ENCODE measurements at places on chromosomes 3 and 15. TPM values are rescaled to one million over a fixed set of nuclear protein-coding genes. Genes with fewer than 3 reads are reported as not detected.

GRCh38 chr3:72924055-72924454 is 36.2 kb downstream of the GXYLT2 start:
- DNase-seq, result no peak

- DNase-seq, result no peak
Measured at GRCh38 chr3:12662593-12663400, 1.1 kb downstream of the RAF1 start.

DNA sequence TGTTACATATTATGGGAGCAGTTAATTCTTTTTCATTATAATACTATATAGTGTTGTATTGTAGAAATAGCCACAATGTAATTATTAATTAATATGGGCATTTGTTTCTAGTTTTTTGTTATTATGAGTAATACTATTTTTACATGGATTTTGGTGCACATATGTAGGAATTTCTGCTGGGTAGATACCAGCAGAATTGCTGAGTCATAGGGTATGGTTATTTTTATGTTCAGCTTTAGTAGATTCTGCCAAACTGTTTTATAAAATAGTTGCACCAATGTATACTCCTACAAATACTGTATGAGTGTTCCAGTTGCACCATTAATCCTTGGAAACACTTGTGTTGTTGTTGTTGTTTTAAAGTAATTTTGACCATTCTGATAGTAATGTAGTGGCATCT is 91.5 kb downstream of the SH3GL3 start:
- DNase-seq, result no peak

DNA sequence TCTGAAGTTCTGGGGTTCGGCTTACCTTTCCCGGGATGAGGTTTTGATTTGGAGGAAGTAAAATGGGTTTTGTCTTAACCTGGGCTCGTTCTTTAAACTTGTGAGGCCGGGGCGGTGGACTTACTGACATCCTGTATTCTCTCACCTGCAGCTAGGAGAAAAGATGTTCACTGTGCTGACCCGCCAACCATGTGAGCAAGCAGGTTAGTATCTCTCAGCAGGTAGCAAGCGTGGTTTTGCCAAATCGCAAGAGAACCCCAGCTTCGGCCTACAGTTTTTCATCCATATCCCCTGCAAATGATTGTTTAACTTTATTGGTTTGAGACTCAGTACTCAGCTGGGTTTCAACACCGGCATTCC is 891 bp downstream of the ENTPD3 start:
- no peak for DNase-seq

GRCh38 chr15:41544650-41545015 is 576 bp upstream of the RPAP1 start:
- no peak for DNase-seq

- DNase-seq, result no peak
Measured at GRCh38 chr3:139238281-139239030, 105.4 kb upstream of the MRPS22 start.

DNA sequence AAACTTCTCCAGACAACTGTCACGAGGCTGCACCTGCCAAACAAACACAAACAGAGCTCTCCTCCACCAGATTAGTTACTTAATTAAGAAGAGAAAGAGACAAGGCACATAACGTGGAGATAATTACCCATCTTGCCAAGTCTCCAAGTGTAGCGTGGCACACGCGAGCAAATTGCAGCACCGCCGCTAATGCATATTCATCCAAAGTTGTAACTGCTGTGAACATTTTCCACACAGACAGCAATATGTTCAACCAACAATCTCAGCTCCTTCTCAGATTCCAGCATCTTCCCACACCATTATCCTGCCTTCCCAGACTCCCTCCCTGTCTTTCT is 309.6 kb upstream of the TLE3 start:
- no peak for DNase-seq

- no peak for DNase-seq
Measured at GRCh38 chr15:69080295-69081248, 66.1 kb downstream of the NOX5 start.

GRCh38 chr15:83612898-83613635 is 40.9 kb upstream of the ADAMTSL3 start:
- DNase-seq, result no peak

DNA sequence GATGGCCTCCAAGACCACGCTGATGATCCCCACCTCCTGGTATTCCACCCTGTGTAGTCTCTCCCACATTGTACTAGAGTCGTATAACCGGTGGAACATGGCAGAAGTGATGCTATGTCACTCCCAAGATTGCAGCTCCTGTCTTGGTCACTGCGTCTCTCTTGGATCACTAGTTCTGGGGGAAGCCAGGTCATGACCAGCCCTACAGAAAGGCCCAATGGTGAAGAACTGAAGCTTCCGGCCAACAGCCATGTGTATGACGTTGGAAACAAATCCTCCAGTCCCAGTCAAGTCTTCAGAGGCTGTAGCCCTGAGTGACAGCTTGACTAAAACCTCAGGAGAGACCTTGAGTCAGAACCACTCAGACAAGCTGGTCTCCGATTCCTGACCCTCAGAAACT is 61.9 kb upstream of the FNDC3B start:
- no peak for DNase-seq

DNA sequence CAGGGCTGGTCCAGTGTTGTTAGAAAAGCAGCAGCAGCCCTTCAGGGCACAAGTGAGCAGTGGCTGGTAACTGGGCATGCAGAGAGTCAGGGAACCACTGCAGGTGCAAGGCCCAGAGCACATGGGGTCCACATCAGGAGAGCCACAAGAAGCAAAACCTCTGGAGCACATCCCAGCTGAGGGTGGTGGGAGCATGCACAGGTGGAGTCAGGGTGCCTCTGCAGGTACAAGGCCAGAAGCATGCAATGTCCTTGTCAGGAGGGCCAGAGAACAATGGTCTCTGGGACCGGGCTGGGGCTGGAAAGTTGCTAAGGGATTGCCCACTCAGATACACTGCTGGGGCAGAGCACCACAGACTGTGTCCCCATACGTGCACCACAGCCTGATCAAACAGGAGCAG is 226.1 kb upstream of the UBE2E2 start:
- no peak for DNase-seq

GRCh38 chr3:177463863-177464262 is 266.6 kb upstream of the TBL1XR1 start:
- no peak for DNase-seq

DNA sequence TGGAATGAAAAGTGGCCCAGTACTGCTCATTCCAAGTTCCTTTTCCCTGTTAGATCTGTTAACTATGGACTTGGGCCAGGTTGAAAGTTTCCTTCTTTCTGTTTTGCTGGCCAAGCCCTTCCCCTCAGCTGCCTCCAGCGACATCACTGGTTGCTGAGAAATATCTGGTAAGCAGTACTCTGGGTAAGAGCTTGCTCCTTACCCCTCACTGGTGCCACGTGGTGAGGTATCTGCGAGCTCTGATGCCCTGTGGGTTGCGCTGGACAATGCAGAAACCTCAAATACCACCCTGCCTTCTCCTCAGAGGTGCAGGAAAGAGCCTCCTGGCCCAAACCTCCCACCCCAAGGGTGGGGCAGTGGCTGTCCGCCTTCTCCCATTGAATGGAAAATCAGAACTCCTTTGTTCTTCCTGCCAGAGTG is 42.9 kb upstream of the APH1B start:
- no peak for DNase-seq

- no peak for DNase-seq
Measured at GRCh38 chr3:138374573-138375134, 26.3 kb downstream of the MRAS start.

DNA sequence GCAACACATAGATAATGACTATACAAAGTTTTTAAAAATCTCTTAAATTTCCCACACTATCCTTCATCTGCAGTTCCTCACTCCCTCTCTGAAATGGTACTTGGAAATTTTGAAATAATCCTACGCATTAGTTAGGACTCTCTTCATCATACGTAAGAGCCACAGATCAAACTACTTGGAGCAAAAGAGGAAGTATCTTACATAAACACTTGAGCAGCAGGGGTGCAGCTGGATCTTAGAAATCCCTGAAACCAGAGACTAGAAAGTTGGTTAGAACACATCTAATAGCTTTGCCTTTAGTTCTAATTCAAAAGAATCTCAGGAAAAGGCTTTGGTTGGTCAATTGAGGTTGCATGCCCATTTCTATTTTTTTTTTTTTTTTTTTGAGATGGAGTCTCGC is 38.8 kb upstream of the ZNF445 start:
- no peak for DNase-seq

DNA sequence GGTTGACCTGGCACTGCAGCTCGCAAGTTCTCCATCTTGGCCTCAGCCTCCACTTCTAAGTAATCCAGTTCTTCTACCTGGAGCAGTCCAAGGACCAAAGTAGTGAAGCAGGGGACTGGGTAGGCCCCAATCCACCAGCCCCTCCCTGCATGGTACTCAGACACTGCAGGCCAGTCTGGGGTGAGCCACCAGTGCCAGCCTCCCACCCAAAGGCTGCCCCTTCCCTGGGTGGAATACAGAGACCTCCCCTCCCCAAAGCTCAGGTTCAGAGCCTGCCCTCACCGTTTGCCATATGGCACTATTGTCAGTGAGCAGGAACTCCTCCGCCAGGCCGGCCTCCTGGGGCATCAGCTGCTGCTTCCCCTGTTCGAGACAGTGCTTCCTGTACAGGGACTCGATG is 10.8 kb downstream of the POLG start:
- no peak for DNase-seq

DNA sequence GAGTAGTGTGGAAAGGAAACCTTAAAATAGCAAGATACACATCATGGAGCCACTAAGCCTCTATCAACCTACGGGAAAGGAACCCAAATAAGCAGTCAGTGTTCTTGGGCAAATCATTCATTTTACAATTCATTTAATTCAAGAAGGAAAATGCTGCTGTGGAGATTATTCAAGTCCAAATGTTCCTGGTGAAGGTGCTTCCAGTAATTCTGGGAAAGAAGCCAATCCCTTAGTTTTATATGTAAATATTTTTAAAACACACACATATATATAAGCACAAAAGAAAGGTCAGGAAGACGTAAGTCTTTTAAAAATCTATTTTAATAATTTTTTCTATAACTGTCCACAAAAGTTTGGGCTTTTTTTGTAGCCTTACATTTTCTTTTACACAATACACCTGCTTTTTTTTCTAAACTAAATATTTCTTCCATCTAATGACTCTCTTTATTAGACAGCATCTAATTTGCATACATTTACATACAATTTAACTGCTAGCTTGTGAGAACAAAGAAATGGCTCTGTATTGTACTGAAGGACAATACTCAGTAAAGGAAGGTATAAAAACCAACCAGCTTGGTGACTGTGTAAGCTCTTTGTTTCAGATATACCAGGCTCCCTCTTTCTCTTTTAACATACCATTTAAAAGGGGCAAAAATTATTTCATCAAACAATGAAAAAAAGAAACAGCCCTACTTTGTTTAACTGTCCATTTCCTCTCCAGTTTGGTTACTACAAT is 269.5 kb downstream of the ZBTB20 start:
- DNase-seq, result no peak

DNA sequence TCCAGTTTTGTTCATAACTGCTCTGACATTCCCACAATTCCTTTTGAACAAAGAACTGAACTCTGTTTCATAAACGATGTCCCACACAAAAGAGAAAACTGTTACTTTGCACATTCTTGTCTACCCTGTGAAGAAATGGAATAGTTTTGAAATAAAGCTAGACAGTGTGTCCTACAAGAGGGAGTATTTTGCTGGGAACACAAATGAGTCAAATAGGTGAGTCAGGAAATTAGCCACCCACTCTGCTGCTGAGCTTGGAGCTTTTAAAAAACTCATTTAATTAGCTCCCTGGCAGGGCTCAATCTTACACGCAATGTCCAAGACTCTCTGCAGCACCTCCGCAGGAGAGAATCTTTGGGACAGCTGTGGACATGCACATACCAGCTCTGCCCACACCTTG is 193.4 kb downstream of the SLC9A9 start:
- DNase-seq, result no peak

DNA sequence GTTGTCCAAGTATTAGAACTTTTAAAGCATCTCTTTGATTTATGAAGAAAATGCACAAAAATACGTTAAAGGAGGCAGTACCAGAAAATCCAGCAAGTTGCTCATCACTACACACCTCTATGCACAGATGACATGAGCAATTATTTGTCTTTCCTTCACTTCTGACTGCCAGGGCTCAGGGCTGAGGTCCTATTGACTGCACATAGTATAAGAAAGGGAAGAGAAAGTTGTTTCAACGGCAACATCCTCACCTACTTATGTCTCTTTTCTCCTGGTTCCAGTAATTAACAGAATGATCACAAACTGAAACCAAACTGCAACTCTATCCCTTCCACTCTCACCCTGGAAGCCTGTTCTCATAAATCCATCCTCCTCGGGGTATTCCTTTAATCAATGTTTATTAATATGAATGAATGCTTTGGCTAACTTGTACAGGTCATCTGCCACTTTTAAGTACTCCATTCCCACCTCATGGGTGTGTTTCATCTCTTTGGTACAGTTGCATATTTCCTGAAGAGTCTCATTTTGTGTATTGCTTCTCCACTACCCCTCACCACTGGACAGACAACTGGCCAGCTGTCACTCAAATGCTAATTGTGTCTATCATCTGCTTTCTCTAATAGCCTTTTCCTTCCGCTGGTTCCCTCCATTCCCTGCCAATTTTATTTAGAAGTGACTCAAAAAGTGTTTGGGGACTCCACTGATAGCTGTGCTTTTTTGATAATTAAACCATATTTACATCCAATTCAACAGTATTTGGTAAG is 34.5 kb downstream of the RAB27A start:
- no peak for DNase-seq

- DNase-seq, result peak; percentile 37
Measured at GRCh38 chr15:71218272-71218805, 103.1 kb downstream of the THSD4 start.

DNA sequence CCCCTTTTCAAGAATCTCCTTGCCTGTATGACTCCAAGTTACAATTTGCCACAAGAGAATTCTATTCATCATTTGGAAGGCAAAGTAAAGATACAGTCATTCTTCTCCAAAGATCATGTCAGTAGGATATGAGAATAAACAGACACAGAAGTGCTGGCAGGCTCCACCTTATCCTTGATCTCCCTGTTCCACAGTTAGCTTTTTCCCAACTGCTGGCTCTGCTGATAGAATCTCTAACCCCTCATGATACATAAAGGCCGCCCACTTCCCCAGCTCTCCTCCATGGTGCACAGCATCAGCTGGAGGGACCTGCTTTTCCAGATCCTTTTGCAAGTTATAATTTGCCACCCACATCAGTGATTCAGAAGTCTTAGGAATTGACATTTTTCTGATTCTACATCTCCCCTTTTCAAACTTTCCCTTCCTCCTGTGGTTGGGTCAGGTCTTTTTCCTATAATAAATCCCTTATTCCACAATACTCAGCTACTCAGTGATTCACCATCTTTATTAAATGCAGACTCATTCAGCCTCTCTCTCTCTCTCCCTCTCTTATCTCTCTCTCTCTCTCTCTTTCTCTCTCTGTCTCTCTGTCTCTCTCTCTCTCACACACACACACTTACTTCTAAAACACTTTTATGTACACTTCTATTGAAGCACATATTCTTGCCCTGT is 465.4 kb downstream of the GBE1 start:
- DNase-seq, result no peak

The CCR8 gene
- polyA plus RNA-seq, result not detected

The CLDN18 gene
- not detected for polyA plus RNA-seq

The CYP8B1 gene
- polyA plus RNA-seq, result not detected

The VEPH1 gene
- polyA plus RNA-seq, result 36.4 TPM

The AADAC gene
- polyA plus RNA-seq, result not detected

The HRG gene
- polyA plus RNA-seq, result not detected

The PAQR5 gene
- polyA plus RNA-seq, result 9.7 TPM

The GPR149 gene
- polyA plus RNA-seq, result not detected

The STAB1 gene
- not detected for polyA plus RNA-seq

The CYP1A1 gene
- 0.04 TPM for polyA plus RNA-seq
